ENCODE measurements at places on chromosomes 7 and 10.

DNA sequence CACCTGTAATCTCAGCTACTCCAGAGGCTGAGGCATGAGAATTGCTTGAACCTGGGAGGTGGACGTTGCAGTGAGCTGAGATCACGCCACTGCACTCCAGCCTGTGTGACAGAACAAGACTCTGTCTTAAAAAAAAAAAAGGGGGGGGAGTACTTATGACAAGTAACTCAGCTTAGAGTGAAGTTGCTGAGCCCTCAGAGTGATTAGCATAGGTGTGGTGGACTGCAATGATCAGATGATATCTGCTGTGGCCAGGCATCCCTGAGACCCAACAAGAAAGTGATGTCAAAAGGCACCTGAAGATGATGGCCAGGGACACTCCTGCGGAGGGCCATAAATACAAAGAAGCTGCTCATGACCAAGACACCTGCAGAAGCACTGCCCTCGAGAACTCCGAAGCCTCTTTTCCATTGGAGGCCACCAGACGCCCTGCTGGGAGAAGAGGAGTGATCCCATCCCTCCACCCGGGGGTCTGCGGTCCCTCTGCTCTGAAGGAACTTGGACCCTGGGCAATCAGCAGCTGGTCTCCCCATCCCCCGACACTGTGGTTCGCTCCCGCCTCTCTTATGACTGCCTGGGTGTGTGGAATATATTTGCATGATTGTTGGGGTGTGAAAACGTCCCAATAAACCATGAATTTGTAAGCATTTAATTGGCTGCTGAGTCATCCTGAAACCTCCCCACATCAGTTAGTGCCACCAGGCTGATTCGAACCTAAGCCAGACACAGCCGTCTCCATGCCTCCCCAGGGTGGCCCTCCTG lies 46.0 kb downstream of the RASGEF1A start:
- no peak for DNase-seq

DNA sequence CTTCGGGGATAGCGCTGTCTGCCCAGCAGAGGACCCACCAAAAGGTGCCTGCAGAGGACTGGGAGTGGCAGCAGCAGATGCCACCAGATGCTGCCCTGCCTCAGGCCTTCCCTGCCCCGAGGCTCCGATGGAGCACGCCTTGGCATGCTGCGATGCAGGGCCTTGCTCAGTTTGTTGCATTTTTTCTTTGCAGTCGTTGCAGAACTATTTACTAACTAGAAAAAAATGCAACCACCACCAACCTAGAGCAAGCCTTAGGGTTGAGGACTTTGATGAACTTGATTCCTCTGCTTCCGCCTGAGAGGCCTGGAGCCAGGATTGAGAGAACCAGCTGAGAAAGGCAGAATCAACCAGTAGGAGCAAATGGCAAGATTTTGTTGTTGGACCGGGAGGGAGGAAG lies 585.6 kb upstream of the MKI67 start:
- no peak for DNase-seq

- no peak for DNase-seq
Observed at GRCh38 chr7:25831831-25832411, 320.1 kb upstream of the NFE2L3 start.

DNA sequence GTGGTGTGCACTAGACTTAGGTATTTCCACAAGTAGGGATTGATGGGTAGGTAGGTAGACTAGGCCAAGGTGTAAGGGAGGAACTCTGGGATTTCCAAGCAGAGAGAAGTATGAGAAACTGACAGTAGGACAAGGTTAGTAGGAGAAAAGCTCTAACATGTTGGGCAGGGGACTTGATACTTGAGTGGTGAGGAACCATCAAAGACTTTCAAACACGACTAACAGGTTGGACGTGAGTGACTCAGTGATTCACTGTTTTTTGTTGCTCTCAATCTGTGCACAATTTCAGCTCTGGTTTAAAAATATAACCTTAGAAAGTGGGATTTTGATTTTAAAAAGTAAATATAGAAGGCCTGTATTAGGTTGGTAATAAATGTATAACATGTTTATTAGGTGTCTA lies 44.4 kb downstream of the KLHDC10 start:
- DNase-seq: no peak

DNA sequence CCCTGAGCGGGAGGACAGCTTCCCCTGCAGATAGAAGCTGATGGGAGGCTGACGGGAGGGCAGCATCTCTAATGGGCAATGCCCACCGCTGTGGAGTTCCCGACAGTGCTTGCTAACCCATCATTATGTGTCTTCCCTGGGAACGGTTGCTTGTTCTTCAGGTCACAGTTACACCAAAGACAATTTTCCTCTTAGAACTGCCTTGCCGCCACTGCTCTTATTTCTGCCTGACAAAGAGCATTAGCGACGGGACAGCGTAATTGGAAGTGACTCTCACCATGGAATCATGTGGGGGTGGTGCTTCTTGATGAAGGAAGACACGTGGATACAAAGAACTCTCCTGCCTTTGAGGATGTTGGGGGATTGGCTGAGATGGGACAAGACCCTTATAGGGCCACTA lies 81.3 kb upstream of the NPS start:
- DNase-seq: no peak

GRCh38 chr10:127880557-127880956 lies 12.2 kb downstream of the CLRN3 start:
- no peak for DNase-seq

DNA sequence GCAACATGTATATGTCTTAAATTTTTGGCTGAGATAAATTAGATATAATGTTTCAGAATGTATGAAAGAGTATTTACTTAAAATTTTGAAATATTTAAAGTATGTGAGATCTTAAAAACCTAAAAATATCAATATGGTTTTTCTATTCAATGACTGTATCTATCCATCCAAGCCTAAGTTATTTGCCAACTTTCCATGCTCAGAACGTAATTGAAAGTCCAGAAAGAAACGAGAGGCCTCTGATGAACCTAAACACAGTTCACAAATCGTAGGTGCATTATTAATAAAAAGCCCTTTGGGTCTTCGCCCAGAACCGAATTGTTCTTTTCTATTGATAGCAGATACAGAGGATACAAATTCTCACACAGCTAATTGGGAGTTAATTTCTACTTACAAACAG lies 6.5 kb downstream of the SVIL start:
- DNase-seq: no peak

GRCh38 chr7:138835087-138835486 lies 37.1 kb upstream of the ATP6V0A4 start:
- DNase-seq: no peak

- no peak for DNase-seq
Observed at GRCh38 chr7:44284881-44285541, 40.4 kb downstream of the CAMK2B start.

DNA sequence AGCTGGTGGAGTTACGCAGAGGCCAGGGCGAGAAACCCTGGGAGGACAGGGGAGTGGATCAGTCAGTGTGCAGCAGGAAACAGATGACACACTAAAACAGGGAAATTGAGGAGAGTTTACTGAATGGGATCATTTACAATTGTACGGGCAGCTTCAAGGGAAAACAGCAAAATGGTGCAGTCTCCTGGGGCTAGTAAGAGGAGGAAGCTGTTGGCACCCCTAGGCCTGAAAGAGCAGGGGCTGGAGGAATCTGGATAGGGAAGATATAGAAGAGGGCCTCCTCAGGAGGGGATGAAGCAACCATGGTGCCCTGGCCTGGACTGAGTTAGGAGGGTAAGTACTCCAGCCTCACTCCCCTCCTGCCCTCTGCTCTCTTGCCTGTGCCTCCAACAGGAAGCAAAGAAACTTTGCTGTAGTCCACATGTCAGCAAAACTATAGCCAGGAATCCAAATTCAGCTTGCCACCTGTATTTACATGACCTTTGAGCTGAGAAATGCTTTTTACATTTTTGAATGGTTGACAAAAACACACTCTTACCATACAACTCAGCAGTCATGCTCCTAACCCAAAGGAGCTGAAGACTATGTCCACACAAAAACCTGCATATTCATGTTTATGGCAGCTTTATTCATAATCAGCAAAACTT lies 52.3 kb upstream of the OPN4 start:
- no peak for DNase-seq

GRCh38 chr7:100476903-100477870 lies 1.8 kb downstream of the TSC22D4 start:
- DNase-seq: no peak

DNA sequence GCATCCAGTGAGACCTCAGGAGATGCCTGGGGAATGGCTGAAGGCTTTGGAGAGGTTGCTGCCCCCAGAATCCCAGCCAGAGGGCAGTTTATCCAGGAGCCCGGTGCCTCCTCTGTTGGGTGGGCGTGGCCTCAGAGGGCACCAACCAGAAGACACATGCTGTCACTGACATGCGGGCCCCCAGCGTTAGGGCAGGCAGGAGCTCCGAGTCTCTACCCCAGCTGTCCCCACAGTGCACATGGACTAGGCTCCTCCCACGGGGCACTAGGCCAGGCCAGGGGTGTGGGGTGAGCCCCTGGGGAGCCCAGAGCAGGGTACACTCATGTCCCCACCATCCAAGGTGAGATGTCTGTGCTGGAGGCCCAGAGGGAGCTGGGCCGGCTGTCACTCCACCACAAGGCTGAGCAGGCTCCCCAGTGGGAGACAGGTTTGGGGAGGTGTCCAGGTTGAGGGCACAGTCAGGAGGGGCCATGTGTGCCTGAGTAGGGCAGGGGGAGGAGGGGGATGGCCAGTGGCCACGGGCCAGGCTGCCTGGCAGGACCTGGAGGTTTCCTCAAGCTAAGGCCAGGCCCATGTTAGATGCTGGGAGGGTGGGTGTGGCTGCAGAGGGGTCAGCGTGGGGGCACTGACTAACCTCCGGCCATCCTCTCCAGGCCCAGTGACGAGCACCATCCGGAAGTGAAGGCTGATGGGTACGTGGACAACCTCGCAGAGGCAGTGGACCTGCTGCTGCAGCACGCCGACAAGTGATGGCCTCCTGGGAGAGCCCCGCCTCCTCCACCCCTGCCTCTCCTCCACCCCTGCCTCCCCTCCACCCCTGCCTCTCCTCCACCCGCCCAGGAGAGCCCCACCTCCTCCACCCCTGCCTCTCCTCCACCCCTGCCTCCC lies 131.3 kb downstream of the FAM53B start:
- DNase-seq: no peak

- DNase-seq: no peak
Observed at GRCh38 chr10:52923520-52923919, 150.9 kb upstream of the MBL2 start.

GRCh38 chr10:70505908-70506307 lies 27.3 kb downstream of the PALD1 start:
- DNase-seq: no peak

DNA sequence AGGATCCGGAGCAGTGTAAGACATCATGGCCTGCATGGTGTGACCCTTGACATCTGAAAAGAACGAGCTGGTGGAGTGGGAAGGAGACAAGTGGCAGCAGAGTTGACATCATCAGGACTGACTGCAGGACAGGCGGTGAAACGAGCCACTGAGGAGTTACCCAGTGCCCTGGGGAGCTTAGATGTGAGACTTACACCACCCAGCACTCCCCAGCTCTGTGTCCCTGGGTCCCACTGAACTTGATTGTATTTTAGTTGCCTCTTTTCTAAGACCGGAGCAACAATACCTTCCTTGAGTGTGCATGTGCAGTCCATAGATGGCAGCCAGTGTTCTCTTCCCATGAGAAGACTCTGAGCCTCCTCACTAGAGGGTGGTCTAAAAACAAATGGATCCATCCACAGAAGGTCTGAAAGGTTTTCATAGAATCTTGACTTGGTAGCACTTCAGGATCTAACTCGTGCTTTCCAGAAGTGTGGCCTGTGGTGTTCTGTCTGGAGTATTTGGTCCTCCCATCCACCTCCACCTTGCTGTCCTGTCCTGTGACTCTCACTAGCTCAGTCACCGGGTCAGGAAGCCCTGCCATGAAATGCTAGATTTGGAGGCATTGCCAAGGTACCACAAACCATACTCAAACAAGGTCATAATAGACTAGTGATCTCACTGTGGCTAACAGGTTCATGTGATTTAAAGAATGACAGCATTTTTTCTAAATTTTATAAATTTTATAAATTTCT lies 59.0 kb downstream of the IKZF1 start:
- no peak for DNase-seq

GRCh38 chr10:94963901-94964300 lies 25.4 kb downstream of the CYP2C9 start:
- no peak for DNase-seq

DNA sequence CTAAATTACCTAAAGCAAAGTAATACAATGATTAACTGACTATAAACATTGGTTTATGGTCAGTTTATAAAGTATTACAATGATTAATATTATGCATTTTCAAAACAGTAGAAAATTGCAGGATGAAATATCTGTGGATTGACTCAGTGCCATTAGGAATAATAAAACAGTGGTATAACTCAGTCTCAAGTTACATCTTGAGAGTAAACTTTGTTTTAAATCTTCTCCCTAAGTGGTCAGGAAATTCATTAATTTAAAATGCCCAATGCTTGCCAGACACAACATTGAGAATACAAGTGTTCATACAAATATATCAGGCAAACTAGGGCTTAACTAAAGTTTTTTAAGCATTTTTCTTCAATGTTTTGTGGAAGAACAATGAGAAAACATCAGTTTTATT lies 257.8 kb downstream of the ETV1 start:
- no peak for DNase-seq

DNA sequence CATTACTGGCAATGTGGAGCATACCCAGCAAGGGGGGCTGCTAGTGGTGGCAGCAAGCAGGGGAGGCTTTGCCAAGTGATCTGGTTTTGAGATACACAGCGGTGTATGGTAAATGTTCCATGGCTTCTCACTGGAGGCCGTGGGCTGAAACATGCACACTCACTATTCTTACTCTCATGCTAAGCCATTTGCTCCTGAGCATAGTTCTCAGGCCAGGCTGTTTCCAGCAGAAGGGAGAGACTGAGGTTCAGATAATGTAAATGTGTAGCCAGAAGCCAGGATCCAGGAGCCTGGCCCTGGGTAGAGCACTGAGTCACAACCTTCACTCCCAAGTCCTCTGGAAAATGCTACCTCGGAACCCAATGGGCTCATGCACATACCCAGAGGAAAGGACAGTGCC lies 757.9 kb downstream of the GRID1 start:
- no peak for DNase-seq

DNA sequence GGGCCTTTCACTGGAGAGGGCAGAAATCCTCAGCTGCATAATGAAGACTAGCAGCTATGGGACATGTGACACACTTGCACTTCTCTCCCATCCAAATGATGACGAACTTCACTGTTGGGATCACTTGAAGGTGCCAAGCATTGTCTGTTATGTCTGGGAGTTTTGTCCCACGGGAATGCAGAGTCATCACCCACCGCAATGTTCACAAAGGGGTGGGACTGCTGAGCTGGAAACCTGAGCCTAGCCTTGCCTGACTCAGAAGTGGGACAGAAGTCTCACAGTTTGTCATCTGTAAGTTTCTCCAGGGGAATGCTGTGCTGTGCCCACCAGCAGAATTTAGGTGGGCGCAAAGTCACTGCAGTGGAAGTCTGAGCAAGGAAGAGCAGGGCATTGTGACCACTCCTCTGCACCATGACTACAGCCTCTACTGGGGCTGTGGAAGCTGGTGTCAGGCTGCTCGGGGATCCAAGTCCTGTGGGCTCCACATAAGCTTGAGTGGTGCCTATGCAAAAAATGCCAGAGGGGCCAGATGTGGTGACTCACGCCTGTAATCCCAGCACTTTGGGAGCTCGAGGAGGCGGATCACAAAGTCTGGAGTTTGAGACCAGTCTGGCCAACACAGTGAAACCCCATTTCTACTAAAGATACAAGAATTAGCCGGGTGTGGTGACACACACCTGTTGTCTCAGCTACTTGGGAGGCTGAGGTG lies 472.0 kb upstream of the CNTNAP2 start:
- no peak for DNase-seq

GRCh38 chr7:148783801-148784527 lies 85.3 kb downstream of the CUL1 start:
- DNase-seq: no peak

GRCh38 chr10:73785721-73786511 lies 510 bp downstream of the ZSWIM8 start:
- DNase-seq: no peak

- DNase-seq: no peak
Observed at GRCh38 chr10:98925651-98926050, 310.0 kb downstream of the HPSE2 start.
